Activated CD4-positive, alpha-beta T cell treated with anti-CD3 and anti-CD28 coated beads, Interleukin-2, amount 10 ng/mL, durations not matched to agents 7 days and 5 days (primary cell): ENCODE measurements at places on chromosomes 1 and 21.

DNA sequence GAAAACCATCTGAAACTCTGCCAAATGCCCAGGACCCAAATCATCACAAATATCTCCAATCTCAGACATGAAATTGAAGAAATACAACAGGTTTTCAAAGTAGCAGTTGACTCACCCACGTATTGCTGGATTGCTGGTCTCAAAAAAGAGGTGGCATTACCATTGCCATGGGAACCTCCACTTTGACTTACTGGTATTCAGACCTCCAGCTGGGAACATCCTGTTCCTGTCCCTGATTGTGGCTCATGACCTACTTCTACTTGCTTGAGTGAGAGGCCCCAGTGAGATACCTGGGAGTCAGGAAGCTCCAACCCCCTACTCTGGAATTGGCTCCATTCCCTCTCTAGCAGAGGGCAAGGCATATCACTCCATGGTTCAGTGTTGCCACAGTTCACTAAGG is 64.6 kb downstream of the NMNAT2 start:
- no peak for DNase-seq

DNA sequence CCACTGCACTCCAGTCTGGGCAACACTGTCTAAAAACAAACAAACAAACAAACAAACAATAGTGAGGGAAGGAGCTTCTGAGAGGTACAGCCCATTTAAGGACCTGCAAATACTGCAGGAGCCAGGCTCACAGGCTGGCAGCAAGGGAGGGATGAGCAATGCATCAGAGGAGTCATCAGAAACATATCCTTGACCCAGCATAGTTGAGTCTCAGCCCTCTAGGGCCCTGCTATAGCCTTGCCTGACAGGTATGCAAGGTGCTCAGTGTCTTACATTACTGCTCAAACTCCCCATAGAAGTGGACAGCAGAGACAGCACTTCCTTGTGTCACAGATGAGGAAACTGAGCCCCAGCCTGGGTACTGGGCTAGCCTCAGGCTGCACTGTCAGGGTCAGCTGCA is 7.3 kb upstream of the TTC4 start:
- no peak for DNase-seq

GRCh38 chr1:231401478-231401877 is 20.6 kb downstream of the EGLN1 start:
- no peak for DNase-seq

DNA sequence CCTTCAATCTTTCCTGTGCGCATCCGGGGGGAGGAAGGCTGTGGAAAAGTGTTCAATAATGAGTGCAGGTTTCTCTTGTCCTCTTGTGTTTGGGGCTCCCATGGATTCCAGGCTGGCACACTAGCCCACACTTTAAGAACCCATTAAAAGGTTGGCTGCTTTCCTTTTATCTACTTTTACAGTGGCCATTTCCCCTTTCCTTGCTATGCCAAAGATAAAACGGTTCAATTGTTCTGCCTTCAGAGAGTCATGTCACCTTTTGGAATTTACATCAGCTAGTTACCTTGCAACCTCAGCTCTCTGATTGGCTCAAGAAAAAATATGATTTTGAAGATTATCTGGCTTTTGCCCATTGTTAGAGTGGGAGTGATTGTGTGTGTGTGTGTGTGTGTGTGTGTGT is 182.3 kb downstream of the SDCCAG8 start:
- DNase-seq: no peak

DNA sequence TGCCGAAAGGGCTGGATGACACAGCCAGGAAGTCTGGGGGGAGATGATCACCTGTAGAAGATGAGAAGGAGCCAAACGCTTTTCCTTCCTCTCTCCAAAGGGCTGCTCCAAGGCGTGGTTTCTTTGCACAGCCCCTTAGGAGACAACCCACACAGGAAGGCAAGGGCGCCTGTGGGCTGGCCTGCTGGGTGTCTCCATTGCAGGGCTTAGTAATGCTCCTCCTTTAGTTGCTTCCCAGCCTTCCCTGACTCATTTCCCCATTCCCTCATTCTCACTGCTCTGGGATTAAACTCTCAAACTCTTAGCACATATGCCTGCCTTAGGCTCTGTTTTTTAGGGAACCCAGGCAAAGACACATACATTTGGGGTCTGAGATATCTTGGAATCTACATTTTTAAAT is 1.7 kb upstream of the CLCA1 start:
- no peak for DNase-seq

GRCh38 chr1:214685906-214686305 is 82.9 kb downstream of the CENPF start:
- no peak for DNase-seq

DNA sequence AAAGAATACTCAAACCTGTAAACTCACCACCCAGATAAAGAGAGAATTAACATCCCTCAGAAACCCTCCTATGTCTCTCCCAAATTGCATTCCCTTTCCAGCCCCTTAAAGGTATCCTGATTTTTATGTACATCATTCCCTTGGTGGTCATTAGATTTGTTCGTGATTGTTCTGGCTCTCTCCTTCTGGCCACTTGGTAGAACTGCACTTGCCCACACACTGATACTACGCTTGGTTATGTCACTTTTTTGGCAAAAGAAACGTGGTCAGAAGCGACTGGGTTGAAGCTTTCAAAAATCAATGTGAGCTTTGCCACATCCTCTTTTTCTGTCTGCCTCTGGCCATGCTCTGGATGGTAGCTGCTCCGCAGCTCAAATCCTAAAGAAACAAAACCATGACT is 76.3 kb downstream of the KRTAP19-8 start:
- DNase-seq: no peak

- DNase-seq: no peak
Observed at GRCh38 chr1:206143537-206144172, 26.5 kb upstream of the AVPR1B start.

- DNase-seq: no peak
Observed at GRCh38 chr1:96722958-96723357, 1.4 kb downstream of the PTBP2 start.

DNA sequence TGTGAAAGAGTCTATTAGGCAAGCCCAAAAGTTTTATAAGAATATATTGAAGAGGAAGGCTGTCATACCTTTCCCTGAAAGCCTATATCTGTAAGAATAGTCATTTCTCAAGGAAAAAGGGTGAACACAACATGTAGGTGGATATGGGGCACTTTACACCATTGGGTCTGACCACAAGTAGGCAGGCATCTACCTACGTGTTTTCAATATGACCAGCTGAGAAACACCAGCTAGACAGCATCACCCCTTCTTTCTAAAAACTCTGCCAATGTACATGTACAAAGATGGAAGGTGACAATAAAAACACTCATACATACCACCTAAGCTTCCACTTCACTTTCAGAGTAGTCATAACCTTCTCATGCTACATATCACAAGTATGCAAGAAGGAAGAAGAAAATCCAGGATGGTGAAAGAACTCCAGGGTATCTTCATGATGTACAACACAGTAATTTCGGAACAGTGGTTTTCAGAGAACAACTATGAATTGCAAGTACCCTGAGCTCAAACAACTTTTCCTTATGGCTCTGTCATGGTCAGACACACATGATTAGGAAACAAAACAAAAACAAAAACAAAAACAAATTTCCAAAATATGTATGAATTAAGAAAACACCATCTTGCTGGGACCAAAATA is 98.5 kb upstream of the ADGRL2 start:
- no peak for DNase-seq

GRCh38 chr1:8155528-8156186 is 129.5 kb upstream of the ERRFI1 start:
- no peak for DNase-seq

DNA sequence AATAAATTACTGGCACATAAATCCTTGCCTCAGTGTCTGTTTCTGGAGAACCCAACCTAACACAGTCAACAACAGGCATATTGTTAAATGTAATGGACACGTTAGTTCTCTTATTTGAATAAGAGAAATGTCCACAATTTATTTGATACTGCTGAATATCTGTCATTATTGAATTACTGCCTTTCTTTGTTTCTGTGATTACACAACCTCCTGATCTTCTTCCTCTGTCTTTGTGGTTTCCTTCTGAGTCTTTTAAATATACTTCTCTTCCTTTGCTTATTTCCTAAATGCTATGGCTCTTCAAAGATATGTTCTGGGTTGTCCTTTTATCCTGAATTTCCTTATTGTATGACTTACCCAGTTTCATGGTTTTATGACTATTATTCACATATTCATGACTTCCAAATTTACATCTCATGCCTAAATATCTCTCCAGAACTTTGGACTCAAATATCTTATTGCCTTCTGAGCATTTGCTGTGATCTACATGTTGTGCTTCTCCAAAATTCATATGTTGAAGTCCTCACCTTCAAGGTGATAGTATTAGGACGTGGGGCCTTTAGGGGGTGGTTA is 39.9 kb downstream of the MSH4 start:
- DNase-seq: no peak

GRCh38 chr21:45091550-45092322 is 17.4 kb downstream of the ADARB1 start:
- no peak for DNase-seq

DNA sequence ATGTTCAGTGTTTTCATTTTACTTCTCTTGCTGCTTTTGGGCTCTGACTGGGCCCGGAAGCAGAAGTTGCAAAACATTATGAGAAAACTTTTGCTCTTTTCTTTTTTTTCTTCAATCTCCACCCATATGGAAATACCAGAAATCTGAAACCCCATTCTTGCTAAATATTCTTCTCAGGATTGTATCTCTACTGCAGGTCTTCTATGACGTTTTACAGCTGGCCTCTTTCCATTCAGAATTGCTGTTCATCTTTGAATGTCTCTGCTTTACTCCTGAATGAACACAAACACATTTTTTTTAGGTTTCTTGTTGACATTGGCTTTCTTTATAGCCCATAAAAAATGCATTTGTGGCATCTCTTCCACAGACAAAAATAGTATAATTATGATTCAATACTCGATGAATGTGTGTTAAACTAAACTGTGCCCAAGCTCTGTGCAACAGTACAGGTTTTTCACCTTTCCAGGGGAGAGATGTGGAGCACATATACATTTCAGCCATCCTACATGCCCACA is 18.8 kb downstream of the PTPRC start:
- no peak for DNase-seq

DNA sequence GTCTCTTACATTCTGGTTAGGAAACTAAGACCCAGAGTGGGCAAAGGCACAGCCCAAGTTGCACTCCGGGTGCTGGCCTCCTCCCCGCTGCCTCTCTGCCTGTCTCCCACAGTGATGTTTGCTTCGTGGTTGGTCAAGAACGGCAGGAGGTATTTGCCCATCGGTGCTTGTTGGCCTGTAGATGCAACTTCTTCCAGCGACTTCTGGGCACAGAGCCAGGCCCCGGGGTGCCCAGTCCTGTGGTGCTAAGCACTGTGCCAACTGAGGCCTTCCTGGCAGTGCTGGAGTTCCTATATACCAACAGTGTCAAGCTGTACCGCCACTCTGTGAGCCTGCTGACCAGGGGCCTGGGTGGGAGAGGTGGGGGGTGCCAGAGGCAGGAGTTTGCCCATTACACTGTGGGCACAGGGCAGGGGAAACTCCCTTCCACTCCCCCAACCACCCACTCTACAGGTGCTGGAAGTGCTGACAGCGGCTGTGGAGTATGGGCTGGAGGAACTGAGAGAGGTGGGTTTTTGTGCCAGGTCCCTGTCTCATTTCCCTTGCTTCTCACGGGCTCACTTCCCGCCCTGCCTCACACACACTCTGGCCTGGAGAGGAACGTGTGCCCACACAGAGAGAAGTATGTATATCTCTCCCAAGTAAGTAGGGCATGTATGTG is 1.9 kb downstream of the BTBD19 start:
- no peak for DNase-seq
